ENCODE measurements at places on chromosomes 2 and 18.

DNA sequence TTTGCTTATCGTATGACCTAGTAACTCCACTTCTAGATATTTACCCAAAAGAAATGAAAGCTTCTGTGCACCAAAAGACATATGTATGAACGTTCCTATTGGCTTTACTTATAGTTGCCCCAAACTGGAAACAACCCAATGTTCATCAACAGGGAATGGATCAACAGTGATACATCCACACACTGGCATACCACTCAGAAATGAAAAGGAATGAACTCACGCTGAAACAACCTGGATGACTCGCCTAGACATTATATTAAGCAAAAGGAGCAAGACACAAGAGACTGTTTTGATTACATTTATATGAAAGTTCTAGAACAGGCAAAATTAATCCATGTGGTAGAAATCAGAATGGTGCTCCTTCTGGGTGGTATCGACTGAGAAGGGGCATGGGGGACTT lies 18.9 kb downstream of the ADRA2B start:
- no peak for DNase-seq

- DNase-seq: no peak
These were observed 7.7 kb upstream of the TMSB10 start for GRCh38 chr2:84897773-84898172.

GRCh38 chr2:70684846-70685622 lies 83.0 kb downstream of the ADD2 start:
- no peak for DNase-seq

DNA sequence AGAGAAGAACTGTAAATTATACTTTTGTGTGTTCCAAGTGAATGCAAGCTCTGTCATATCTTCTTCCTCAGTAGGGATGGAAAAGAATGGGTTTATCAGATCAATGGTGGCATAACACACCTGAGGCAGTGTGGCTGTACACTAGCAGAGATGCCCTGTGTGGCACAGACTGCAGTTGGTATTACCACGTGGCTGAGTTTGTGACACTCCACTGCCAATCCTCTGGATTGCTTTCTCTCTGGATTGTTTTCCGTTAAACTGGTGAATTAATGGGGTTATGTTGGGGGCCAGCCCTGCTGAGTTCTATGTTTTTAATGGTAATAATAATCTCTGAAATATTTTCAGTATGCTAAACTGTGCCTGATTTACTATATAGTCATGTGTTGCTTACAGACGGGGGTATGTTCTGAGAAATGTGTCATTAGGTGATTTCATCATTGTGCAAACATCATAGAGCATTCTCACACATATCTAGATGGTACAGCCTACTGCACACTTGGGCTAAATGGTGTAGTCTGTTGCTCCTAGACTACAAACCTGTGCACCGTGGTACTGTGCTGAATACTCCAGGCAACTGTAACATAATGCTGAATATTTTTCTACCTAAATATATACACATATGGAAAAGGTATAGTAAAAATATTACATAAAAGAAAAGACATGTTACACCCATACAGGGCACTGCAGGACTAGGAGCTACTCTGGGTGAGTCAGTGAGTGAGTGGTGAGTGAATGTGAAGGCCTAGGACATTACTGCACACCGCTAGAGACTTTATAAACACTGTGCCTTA lies 84.7 kb upstream of the ST6GAL2 start:
- no peak for DNase-seq

GRCh38 chr2:10220902-10221391 lies 81.8 kb upstream of the HPCAL1 start:
- DNase-seq: no peak

- DNase-seq: no peak
These were observed 1868.8 kb upstream of the CELF4 start for GRCh38 chr18:39434223-39434920.

DNA sequence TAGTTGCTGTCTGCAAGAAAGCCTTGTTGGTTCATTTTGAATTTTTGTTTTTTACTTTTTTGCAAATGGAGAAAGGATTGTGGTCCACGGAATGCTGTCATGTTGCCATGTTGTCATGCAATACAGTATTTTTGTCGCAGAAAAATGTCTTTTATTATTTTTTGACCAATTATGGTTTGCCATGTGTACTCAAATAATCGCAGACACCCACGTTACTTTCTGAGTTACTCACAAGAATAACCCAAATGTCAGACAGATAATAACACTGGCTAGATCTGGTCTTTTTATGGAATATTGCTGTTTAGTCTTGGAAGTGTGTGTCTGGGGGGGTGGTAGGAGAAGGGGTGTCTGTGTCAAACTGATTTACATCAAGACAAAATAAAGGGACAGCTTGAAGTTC lies 188.9 kb downstream of the LTBP1 start:
- DNase-seq: no peak
